ENCODE measurements at places on chromosomes 4 and X.
A peak's percentile ranks its signal among the peaks of the same experiment; 100 is the strongest.

GRCh38 chr4:168724686-168725411 is 228.0 kb downstream of the PALLD start:
- no peak for DNase-seq

DNA sequence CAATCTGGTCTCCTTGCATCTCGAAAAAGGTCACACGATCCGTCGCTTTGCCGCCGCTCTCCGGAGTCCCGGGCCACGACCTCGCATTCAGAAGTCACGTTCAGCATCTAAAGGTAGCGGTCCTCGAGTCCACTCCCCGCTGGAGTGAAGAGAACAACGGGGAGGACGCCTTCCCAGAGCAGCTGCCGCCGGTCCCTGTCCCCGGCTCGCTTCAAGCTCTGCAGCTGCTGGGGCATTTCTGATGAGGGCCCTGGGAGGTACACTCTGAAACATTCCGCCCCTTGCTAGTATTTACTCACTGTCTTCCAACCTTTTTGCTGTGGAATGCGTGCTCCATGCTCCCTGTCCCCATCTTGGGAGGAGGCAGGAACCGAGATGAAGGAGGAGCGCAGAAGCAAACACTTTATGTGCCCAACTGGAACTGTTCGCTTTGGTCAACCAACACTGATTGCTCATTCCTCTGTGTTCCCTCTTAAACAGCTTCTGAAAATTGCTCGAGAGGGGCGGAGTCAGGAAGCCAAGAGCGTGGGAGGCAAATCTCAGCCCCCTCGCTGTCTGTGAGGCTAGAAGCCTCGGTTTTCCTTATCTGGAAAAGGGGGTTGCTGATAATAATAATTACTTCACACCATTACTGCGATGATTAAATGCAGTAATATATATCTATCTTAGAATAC is 6.4 kb upstream of the VAMP7 start:
- DNase-seq: no peak

DNA sequence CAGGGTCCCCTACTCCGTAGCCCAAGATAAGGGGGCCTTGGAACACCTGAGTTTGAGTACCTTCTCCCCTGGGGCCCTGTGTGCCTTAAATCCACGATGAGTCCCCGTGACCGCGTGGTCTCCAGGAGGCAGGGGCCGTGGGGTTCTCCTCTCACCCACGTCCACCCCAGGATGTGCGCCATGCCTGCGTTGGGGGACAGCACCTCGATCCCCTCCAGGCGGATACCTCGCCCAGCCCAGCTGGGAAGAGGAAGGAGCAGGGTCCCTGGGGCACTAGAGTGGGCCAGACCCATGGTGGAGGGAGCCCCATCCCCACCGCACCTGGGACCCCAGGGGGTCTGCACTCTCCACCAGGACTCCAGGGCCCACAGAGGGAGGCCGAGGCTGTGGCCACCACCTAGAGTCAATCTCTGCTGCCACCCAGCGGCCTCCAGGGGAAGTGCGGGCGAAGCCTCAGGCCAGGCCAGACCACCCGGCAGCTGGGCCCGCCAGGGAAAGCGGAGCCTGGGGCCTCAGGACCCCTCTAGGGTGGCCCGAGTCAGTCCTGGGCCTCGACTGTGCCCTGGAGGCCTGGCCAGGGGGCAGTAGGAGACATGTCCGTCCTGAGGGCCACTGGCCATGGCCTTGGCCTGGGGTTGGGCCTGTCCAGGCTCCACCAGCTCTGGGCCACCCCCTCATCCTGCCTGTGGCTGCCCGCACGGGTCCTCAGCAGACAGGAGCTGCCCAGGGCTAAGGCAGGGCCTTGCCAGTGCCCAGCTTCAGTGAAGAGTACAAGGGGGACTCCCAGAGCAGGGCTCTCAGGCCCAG is 55.0 kb downstream of the FAM53A start:
- DNase-seq: peak; percentile 53

GRCh38 chr4:136893573-136893972 is 638.7 kb downstream of the PCDH18 start:
- no peak for DNase-seq

GRCh38 chrX:25721564-25721963 is 416.6 kb upstream of the MAGEB18 start:
- peak; percentile 10 for DNase-seq

DNA sequence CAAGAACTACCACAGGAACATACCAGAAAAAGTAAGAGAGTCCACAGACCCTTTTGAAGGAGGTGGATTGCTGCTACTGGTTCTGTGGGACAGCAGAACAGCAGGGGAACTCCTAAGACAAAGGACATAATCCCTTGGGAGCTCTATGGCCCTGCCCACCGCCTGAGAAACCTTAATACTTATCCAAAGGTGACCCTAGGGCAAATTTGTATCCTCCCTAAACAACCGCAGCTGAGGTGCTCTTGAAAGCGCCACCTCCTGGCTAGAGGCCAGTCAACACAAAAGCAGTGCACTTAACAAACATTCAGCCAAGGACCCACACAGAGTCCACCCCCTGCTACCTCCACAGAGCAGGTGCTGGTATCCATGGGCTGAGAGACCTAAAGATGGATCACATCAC is 136.8 kb downstream of the ADAM29 start:
- no peak for DNase-seq

- no peak for DNase-seq
These were observed 54.5 kb downstream of the ASB9 start for GRCh38 chrX:15215366-15215765.

DNA sequence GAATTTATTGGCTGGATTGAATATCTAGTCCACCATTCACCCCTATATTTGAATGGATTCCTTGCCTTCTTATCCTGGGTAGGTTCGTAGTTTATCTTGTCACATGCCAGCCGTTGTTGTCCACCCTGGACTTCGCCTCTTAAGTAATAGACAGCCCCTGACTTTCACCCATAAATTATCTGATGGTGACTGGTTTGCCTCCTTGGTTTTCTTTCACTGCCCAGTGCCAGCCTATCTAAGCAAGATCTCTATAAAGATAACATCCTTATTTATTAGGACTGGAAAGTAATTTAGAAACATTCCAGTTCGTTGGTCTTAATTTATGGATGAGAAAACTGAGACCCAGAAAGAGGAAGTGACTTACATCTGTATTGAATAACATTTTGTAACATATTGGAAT is 410.3 kb downstream of the RPA4 start:
- no peak for DNase-seq

- no peak for DNase-seq
These were observed 707.0 kb upstream of the GRID2 start for GRCh38 chr4:91596718-91597117.

DNA sequence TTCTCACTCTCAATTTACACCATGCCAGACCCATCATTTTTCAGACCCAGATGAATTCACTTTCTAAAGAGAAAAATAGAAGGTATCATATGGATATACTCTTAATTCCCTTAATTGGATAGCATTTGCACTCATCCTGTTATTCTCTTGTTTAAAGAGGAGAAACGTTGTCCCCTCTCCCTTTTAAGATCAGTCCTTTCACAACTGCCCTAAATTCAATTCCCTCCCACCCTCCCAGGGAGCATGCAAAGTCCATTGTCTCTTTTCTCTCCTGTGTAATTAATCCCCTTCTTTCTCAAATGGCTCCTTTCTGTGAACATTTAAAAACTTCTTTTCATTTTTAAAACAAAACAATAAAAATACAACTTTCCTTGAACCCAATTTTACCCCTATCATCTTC is 124.7 kb upstream of the TLL1 start:
- no peak for DNase-seq

DNA sequence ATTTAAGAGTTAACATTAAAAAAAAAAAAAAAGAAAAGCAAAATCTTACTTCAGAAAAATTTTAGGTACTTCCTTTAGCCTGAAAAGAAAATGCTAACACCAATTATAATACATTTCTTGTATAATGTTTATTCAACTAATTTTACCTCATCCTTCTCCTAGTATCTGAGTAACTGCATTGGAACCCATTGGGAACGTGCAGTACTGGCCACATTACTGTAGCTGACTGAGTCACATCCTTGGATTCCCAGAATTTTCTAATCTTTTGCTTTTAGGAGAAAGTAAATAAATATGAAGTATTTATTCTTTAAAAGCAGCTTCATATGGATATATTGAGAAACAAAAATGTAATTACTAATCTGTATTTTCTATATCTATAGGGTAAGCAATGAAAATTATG is 82.6 kb upstream of the SLITRK2 start:
- DNase-seq: no peak
